ENCODE measurements at places on chromosomes 12 and 14.
A peak's percentile ranks its signal among the peaks of the same experiment; 100 is the strongest.

DNA sequence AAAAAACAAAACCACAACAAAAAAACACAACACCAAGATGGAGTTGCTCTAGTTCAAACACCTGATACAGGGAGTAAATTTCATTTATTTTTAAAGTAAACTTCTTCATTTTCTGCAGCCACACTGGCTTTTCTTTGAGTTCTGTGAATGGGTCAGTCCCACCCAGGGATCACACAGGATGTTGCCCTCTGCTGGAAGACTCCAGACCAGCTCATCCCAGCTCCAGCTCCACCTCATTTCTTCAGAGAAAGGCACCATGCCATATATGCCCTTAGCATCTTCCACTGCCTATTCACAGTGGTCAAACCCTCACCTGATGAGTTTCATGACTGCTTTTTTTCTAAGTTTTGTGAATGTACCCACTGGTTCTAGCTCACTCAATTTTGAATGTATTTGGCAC lies 8.0 kb downstream of the GLIPR1 start:
- no peak for DNase-seq
- H3K27ac ChIP-seq: no peak overlapping the region
- H3K4me3 ChIP-seq: no peak overlapping the region
- H3K4me1 ChIP-seq: peaks cover 20% of the 10 kb centered on the region
- no peaks in the 10 kb centered on the region for H3K27me3 ChIP-seq

DNA sequence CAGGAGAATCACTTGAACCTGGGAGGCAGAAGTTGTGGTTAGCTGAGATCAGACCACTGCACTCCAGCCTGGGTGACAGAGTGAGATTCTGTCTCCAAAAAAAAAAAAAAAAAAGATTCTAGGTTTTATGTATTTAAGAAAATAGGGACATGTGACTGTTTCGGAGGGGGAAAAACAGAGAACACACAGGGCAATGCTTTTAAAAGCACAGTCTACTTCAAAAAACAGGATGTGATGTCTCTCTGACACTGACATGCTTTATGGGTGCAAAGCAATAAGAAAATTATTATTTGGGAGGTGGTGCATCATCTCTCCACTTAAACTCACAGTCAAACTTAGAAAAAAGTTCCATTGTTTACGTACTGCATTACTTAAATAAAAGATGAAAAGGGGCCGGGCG lies 28.7 kb downstream of the CLIP1 start:
- H3K36me3 ChIP-seq: peaks cover 3% of the 10 kb centered on the region
- no peak overlapping the region for H3K4me3 ChIP-seq
- DNase-seq: no peak
- H3K27ac ChIP-seq: peak overlapping the region; percentile 31
- no peaks in the 10 kb centered on the region for H3K27me3 ChIP-seq

DNA sequence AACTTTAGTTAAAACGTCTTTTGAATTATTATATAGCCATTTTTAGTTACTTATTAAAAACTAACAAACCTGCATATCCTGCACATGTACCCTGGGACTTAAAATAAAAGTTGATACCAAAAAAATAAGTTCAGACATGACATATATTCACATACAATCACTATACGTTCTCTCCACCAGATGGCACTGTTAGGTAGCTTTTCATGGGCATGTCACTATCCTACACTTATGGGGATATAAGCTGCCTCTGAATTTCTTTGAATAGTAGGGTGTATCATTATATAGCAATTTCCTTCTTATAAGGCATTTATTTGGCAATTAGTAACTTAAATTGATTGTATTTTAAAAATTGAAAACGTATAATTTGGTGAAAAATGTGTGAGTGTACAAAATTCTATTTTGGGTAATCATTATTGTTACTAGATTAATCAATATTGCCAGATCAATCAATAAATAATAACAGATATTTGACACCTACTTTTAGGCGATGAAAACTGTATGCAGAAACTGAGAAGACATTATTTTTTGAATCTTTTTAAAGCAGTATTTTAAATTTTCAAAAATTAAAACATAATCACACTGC lies 31.8 kb upstream of the OR10A7 start:
- no peak overlapping the region for H3K27ac ChIP-seq
- H3K36me3 ChIP-seq: no peaks in the 10 kb centered on the region
- H3K4me1 ChIP-seq: no peaks in the 10 kb centered on the region
- peaks cover 14% of the 10 kb centered on the region for H3K27me3 ChIP-seq

GRCh38 chr12:6791931-6792520 lies 2.7 kb downstream of the CD4 start:
- peaks cover 50% of the 10 kb centered on the region for H3K4me1 ChIP-seq
- H3K27me3 ChIP-seq: no peaks in the 10 kb centered on the region
- H3K27ac ChIP-seq: peak overlapping the region; percentile 95
- peaks cover 45% of the 10 kb centered on the region for H3K36me3 ChIP-seq

- H3K4me1 ChIP-seq: peaks cover 34% of the 10 kb centered on the region
- H3K27ac ChIP-seq: peak overlapping the region; percentile 79
- H3K27me3 ChIP-seq: no peaks in the 10 kb centered on the region
- DNase-seq: peak; percentile 55
- H3K4me3 ChIP-seq: peak overlapping the region; percentile 82
- H3K36me3 ChIP-seq: peaks cover 12% of the 10 kb centered on the region
Measured at GRCh38 chr14:102594514-102595175, 2.2 kb downstream of the RCOR1 start.

- no peak for DNase-seq
- H3K27ac ChIP-seq: no peak overlapping the region
- peaks cover 15% of the 10 kb centered on the region for H3K27me3 ChIP-seq
- H3K36me3 ChIP-seq: no peaks in the 10 kb centered on the region
Measured at GRCh38 chr12:7628381-7628961, 37.2 kb downstream of the APOBEC1 start.

DNA sequence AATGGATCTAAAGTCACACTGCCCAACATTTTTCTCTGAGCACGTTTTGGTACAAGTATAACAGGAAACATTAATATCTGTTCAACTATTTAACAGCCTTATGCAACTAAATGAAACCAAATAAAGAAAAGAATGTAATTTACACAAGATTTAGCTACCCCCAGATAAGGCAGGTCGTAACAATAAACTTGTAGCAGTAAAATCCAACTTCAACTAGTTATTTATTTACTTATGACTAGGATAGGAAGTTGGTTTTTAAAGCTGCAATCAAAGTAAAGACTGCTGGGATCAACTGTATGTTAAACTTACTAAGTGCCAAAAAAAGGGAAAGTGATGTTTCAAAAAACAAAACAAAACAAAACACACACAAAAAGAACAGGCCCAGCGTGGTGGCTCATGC lies 30.9 kb downstream of the FERMT2 start:
- peaks cover 15% of the 10 kb centered on the region for H3K4me1 ChIP-seq
- DNase-seq: no peak
- H3K27ac ChIP-seq: no peak overlapping the region
- peaks cover 8% of the 10 kb centered on the region for H3K27me3 ChIP-seq
- no peak overlapping the region for H3K4me3 ChIP-seq

DNA sequence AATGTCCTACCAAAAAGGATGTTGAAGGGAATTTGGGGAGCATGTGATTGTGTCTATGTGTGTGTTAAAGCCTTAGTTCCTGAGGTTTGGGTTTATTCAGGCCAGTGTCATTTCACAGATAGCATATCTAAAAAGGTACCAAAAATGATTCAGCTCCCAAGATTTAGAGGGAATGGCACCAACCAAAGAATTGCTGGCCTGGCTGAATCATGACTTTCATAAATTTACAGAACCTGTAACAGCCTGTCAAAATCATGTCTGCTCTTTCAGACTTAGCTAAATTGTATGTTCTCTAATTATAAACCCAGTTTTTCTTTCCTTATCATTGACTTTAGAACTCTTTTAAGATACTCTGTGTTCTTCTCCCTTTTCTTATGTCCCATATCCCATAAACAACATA lies 231.5 kb downstream of the NUBPL start:
- DNase-seq: no peak
- no peaks in the 10 kb centered on the region for H3K4me1 ChIP-seq
- no peaks in the 10 kb centered on the region for H3K27me3 ChIP-seq
- H3K4me3 ChIP-seq: no peak overlapping the region

- no peak overlapping the region for H3K4me3 ChIP-seq
- no peaks in the 10 kb centered on the region for H3K4me1 ChIP-seq
- no peaks in the 10 kb centered on the region for H3K36me3 ChIP-seq
- no peaks in the 10 kb centered on the region for H3K27me3 ChIP-seq
Measured at GRCh38 chr12:43882578-43883178, 46.8 kb downstream of the TMEM117 start.

DNA sequence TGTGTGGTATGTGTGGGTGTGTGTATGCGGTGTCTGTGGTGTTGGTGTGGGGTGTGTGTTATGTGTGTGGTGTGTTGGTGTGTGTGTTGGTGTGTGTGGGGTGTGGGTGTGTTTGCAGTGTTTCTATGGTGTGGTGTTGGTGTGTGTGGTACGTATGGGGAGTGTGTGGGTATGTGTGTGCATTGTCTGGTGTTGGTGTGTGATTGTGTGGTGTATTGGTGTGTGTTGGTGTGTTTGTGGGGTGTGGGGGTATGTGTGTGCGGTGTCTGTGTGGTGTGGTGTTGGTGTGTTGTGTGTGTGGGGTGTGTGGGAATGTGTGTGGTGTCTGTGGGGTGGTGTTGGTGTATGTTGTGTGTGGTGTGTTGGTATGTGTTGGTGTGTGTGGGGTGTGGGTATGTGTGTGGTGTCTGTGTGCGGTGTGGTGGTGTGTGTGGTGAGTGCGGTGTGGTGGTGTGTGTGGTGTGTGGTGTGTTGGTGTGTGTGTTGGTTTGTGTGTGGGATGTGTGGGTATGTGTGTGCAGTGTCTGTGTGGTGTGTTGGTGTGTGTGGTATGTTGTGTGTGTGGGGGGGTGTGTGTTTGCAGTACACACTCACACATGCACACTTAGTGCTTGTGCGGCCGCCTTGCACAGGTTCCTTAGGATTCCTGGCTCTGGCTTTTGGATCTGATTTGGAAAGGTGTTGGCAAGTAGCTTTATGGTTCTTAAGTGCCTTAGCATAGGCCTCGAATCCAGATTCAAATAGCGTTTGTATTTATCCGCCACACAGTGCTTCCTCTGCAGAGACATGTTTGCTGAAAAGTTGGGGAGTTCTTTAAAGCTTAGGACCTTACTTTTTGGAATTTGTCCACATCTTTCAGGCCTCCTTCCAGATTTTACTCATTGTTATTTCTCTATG lies 16.4 kb downstream of the MLXIP start:
- H3K27ac ChIP-seq: no peak overlapping the region
- peaks cover 11% of the 10 kb centered on the region for H3K36me3 ChIP-seq
- no peaks in the 10 kb centered on the region for H3K27me3 ChIP-seq

- H3K36me3 ChIP-seq: peaks cover 10% of the 10 kb centered on the region
- peaks cover 38% of the 10 kb centered on the region for H3K4me1 ChIP-seq
- DNase-seq: no peak
- peaks cover 40% of the 10 kb centered on the region for H3K27me3 ChIP-seq
- no peak overlapping the region for H3K27ac ChIP-seq
- H3K4me3 ChIP-seq: no peak overlapping the region
Measured at GRCh38 chr14:92565718-92566115, 52.1 kb downstream of the RIN3 start.

GRCh38 chr12:106740818-106741217 lies 33.7 kb upstream of the RIC8B start:
- no peak for DNase-seq
- H3K27me3 ChIP-seq: peaks cover 30% of the 10 kb centered on the region
- H3K27ac ChIP-seq: no peak overlapping the region
- no peak overlapping the region for H3K4me3 ChIP-seq
- no peaks in the 10 kb centered on the region for H3K4me1 ChIP-seq

GRCh38 chr12:131101006-131101405 lies 147.3 kb downstream of the ADGRD1 start:
- H3K4me1 ChIP-seq: peaks cover 16% of the 10 kb centered on the region
- no peak for DNase-seq
- H3K27me3 ChIP-seq: no peaks in the 10 kb centered on the region
- no peak overlapping the region for H3K4me3 ChIP-seq
- peaks cover 1% of the 10 kb centered on the region for H3K36me3 ChIP-seq

- H3K4me1 ChIP-seq: no peaks in the 10 kb centered on the region
- peaks cover 31% of the 10 kb centered on the region for H3K27me3 ChIP-seq
- H3K27ac ChIP-seq: no peak overlapping the region
- H3K36me3 ChIP-seq: no peaks in the 10 kb centered on the region
- DNase-seq: no peak
Measured at GRCh38 chr14:67547224-67547780, 14.2 kb downstream of the PLEKHH1 start.

- DNase-seq: no peak
- H3K27ac ChIP-seq: no peak overlapping the region
- H3K4me3 ChIP-seq: no peak overlapping the region
- peaks cover 29% of the 10 kb centered on the region for H3K4me1 ChIP-seq
- no peaks in the 10 kb centered on the region for H3K27me3 ChIP-seq
Measured at GRCh38 chr14:24425704-24426103, 3.8 kb downstream of the CBLN3 start.

GRCh38 chr12:11681207-11681606 lies 31.7 kb downstream of the ETV6 start:
- peaks cover 4% of the 10 kb centered on the region for H3K4me1 ChIP-seq
- H3K27me3 ChIP-seq: no peaks in the 10 kb centered on the region
- DNase-seq: no peak
- H3K4me3 ChIP-seq: no peak overlapping the region
- no peak overlapping the region for H3K27ac ChIP-seq

DNA sequence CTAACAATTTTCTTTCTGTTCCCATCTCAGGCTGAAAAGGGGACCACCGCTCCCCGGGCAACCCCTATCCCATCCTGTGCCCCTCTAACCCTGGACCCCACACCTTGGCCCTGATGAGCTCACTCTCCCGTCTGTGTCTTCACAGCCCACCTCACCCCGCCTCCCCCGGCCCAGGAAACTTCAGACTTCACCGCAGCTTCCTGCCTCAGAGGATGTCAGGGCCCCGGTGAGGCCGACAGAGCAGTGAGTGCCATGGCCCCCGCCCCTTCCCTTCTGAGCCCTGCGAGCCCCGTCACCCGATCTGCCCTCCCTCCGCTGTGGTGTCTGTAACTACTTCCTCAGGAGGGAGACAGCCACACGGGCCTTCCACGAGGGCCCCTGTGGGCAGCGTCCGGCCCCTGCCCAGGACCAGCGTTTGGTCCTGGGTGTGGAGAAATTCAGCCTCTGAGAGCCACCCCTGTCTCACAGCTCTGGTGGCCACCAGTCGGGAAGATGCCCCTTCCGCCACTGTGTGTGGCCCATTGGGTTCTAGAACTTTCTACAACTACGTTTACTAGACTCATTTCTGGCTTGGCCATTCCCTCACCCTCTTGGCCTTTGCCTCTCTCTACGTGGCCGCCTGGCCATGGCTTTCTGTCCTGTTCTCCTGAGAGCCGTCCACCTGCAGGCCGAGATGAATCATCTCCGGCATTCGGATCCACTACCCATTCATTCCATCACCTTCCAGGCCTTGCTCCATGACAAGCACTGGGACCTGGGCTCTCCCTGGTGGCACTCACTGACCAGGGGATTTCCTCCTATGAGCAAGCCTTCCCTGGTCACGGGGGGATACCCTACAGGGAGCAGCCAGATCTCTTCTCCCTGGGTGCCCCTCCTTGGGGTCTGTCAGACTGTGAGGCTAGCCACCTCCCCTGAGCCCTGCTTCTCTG lies 3.4 kb downstream of the RHOF start:
- DNase-seq: peak; percentile 92
- peak overlapping the region; percentile 99 for H3K4me3 ChIP-seq
- H3K27ac ChIP-seq: peak overlapping the region; percentile 100
- H3K36me3 ChIP-seq: peaks cover 49% of the 10 kb centered on the region
- H3K4me1 ChIP-seq: peaks cover 63% of the 10 kb centered on the region

GRCh38 chr12:943051-943450 lies 6.4 kb downstream of the RAD52 start:
- no peak overlapping the region for H3K27ac ChIP-seq
- peaks cover 50% of the 10 kb centered on the region for H3K36me3 ChIP-seq
- DNase-seq: no peak
- no peak overlapping the region for H3K4me3 ChIP-seq
